ENCODE measurements at places on chromosomes 6 and 20.

DNA sequence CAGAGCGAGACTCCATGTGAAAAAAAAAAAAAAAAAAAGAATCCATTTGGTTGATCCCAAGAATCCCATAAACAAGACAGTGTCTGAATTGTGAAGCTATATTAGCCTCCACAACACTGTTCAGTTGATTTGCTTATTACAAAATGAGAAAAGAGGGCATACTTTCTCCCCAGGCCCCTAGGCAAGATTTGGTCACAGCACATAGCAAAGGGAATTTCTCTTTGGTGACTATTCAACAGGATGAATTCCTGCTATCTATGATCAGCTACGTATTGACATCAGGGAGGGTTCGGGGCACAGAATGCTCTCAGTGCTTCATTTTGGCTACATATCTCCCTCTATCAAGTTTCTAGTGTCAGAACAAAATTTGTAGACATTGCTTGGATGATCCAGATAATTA is 20.2 kb upstream of the SLC22A3 start:
- no peak for DNase-seq

DNA sequence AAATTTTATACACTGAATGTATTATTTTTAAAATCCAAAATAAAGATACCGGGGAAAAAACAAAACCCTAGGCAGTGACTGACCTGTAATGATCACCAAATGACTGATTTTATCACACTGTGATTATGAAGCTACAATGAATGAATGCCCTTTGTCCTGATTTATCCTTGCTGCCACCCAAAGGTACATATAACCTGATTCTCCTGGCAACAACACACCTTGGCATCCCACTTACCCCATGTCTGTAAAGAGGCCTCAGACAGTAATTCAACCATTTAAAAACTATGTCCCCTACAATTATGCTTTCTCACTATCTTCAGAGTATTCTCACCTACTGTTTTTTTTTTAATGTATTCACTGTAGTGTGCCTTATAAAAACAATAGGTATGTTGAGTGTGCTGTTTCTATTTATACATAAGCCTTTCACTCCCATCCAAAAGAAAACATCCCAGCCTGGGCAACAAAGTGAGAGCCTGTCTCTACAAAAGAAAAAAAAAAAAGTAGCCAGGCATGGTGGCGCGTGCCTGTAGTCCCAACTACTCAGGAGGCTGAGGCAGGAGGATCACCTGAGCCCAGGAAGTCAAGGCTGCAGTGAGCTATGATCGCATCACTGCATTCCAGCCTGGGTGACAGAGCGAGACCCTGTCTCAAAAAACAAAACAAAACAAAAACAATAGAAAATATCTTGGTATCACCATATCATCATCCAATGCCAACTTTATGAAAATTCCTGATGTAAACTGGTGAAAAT is 21.7 kb downstream of the B4GALT5 start:
- no peak for DNase-seq

DNA sequence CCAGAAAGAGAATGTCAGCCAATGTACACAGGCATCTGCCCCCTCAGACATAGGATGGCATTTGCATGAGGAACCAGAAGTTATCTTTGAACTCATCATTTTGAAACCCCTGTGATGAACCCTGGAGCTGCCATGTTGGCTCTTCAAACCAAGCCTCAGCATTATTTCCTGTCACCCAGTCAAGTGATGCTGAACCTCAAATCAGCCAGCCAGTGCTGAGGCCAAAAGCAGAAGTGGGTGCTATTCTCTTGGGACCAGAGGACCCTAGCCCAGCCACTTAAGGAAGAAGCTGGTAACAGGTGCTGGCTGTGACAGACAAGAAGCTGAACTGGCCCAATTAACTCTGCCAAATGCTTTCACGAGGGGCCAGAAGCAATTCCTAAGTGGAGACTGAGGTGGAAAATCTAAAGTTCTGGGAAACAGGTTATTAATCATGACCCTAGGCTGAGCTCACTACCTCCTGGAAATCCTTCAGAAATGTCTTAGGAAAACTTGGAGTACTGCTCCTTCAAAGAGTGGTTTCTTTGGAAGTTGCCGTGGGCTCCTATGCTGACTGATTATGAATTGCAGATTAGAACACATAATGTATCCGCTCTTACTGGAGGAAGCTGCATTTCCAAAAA is 4.0 kb downstream of the PKIG start:
- no peak for DNase-seq

DNA sequence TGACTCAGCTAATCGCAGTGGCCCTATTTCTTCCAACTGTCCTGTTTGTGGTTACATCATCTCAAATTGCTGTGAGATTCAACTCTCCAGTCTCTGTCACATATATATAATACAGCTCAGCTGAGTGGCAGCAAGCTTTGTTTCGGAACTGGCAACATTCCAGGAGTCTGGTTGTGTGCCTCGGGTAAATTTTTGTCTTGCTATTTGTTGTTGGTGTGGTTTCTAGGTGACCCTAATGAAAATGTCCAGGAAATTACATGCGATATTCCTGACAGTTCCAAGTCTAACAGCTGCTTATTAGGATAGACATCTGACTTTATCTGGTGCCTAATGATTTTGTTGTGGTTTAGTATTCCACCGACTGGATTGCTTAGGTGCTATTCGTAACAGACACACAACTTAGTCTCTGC is 581.8 kb downstream of the CD109 start:
- DNase-seq, result peak; percentile 61

DNA sequence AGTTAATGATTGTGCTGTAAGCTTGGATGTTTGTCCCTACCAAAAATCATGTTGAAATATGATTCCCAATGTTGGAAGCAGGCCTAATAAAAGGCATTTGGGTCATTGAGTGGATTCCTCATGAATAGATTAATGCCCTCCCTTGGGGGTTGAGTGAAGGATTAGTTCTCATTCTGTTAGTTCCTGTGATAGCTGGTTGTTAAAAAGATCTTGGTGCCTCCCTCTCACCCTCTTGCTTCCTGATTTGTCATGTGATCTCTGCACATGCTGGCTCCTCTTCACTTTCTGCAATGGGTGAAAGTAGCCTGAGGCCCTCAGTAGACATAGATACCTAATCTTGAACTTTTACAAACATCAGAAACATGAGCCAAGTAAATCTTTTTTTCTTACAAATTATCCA is 115.6 kb upstream of the HCRTR2 start:
- DNase-seq, result no peak

DNA sequence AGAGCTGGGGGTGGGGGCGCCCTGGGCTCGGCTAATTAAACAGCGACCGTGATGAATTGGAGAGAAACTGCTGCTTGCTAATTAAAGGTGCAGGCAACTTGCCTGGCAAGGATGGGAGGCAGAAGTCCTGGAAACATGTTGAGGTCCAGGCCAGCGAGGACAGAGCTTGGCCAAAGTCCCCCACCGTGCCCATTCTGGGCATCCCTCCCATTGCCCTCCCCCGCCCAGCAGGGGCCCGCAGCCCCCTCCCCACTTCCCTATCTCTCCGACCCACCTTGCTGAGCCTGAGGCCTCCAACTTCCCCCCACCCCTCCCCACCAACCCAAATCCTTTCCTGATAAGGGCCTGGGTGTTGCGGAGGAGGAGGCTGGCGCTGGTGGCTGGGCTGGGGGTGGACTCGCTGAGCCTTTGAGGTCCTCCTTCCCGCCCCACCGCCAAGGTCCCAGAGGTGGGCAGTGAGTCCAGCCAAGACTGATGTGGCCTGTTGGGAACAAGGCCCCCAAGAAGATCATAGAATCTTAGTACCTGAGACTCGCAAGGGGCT is 23.3 kb downstream of the C20orf203 start:
- DNase-seq, result no peak

- DNase-seq, result no peak
These were observed 142.0 kb downstream of the FAM83B start for GRCh38 chr6:54988576-54988975.

DNA sequence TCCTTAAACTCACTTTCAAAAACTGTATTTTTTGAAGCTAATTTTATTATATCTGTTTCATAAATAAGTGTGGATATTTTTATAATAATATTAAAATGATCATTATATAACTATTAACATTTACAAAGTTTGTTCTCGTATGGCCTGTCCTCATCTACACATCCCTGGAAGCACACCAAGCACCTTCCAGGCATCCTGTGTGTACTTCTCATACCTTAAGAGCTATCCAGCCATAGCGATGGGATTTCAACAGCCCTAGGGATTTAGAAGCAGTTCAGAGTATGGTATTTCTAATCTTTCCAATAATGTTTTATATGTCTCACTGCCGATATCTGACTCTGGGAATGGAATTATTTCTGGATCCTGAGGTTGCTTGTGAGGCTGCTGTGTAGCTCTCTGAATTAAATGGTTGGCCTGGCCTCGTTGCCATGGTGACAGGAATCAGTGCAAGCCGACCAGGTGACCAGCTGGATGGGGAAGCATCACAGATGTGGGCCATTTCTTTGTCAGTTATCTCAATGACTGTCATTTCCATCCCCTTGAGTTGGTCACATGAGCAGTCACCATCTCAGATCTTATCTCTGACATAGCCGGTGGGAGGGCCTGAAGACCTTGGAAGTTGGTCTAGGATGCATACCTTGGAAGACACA is 265.2 kb upstream of the RIN2 start:
- no peak for DNase-seq

GRCh38 chr6:130382872-130383490 is 17.2 kb downstream of the TMEM200A start:
- DNase-seq, result no peak

DNA sequence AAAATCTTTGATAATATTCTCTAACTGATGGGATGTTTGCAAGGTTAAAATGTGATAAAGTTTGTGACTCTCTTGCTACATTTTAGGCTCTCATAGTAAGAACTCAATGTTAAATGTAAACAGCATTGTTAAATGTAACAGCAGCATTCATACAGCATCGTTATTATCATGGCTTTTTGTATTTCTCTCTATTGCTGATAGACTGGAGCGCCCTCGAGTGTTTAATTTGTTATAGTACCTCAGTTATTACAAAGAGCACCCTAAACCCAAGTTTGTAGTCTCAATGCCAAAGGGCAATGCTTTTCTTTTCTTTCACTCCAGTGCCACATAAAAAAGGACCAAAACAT is 14.9 kb upstream of the TTPAL start:
- DNase-seq, result peak; percentile 68

DNA sequence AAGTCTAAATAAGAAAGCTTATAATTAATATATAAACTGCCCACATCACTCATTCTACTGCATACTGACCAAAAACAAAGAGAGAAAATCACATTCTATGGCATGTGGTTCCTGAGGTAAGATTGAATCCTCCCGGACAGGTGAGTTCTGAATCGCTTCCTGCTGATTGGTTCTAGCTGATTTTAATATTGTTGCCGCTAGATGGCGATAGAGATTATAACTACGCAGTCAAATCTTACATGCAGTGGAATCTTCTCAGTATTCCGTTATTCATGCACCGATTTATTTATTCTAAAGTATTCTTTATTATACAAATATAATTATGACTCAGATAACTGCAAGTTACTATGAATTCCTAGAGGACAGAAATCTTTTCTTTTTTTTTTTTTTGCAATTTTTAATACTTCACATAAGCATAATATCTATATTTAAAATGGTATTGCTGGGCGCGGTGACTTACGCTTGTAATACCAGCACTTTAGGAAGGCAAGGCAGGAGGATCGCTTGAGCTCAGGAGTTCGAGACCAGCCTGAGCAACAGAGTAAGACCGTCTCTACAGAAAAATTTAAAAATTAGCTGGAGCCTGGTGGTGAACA is 24.2 kb upstream of the TMX4 start:
- DNase-seq, result peak; percentile 79

GRCh38 chr6:144753023-144753705 is 468.0 kb downstream of the UTRN start:
- no peak for DNase-seq

DNA sequence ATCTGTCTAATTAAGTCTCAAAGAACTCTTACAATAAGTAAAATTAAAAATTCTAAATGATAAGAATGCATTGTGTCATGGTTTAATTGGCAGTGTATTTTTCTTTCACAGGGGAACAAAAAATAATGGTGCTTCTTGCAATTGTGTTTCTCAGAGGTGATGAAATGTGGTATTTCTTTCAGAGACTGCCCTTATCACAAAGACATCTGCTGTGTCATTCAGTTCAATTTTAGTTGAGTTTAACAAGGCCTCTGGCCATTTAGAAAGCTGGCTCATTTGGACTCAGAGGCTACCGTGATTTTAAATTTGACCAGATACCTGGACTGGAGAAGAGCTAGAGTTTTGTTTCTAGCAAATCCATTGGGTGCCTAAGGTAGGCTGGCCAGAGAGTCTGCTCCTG is 23.6 kb upstream of the ZNF831 start:
- DNase-seq, result no peak
